ENCODE measurements at places on chromosomes 1 and 21.
A peak's percentile ranks its signal among the peaks of the same experiment; 100 is the strongest.

- peak; percentile 36 for DNase-seq
These were observed 74.6 kb downstream of the DPT start for GRCh38 chr1:168654198-168654915.

- DNase-seq, result no peak
These were observed 441.9 kb upstream of the ADGRL4 start for GRCh38 chr1:79448426-79448825.

GRCh38 chr1:116472431-116472961 is 98.3 kb downstream of the CD58 start:
- no peak for DNase-seq

GRCh38 chr1:48931506-48932192 is 155.0 kb upstream of the BEND5 start:
- peak; percentile 15 for DNase-seq

- peak; percentile 97 for DNase-seq
These were observed 56.2 kb upstream of the RASAL2 start for GRCh38 chr1:178037510-178038253.

DNA sequence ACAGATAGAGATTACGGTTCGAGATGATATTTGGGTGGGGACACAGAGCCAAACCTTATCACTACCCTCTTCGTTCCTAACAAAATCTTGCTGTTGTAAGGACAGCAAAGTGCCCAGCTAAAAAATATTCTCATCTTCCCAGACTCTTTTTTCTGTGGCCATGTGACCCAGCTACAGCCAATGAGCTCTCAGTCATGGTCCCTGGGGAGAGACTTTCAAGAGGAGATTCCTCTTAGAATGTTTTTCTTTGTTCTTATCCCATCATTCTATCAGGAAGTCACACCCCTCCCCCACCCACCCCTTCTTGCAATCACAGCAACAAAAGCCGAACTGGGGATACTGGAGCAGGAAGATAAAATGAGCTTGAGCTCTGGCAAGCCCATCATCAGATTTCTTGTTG is 247.1 kb downstream of the CHRM3 start:
- no peak for DNase-seq

GRCh38 chr1:171431994-171432393 is 53.3 kb upstream of the PRRC2C start:
- DNase-seq, result no peak

DNA sequence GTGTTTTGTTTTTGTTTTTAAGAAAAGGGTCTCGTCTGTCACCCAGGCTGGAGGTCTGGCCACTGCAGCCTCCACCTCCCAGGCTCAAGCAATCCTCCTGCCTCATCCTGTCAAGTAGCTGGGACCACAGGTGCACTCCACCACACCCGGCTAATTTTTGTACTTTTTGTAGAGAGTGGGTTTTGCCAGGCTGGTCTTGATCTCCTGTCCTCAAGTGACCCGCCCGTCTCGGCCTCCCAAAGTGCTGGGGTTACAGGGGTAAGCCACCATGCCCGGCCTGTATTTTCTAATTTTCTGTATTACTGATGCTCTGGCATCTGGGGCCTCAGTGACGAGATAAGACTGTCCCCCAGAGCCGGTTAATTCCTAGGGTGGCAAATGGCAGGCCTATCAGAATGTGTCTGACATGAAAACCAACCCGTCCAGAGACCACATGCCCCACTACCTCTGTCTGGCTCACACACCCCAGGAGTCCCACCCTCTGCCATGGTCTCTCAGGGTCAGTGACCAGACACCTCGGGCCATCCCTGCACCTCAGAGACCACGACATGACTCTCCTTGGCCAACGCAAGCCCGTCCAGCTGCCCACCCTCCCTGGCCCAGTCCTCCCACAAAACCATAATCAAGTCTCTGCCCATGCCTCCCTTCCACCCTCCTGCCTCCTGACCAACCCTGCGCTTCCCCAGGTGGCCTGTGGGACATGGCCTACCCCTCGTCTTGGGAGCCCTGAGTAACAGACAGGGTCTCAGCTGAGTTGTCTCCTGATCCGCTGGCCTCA is 12.5 kb downstream of the NPHP4 start:
- no peak for DNase-seq

- peak; percentile 58 for DNase-seq
These were observed 49.2 kb downstream of the ASH1L start for GRCh38 chr1:155513300-155513916.
